Renal pelvis (tissue), 12 donors: ENCODE measurements at places on chromosomes 6 and 20. TPM values are rescaled to one million over a fixed set of nuclear protein-coding genes. Genes with fewer than 3 reads are reported as not detected.

DNA sequence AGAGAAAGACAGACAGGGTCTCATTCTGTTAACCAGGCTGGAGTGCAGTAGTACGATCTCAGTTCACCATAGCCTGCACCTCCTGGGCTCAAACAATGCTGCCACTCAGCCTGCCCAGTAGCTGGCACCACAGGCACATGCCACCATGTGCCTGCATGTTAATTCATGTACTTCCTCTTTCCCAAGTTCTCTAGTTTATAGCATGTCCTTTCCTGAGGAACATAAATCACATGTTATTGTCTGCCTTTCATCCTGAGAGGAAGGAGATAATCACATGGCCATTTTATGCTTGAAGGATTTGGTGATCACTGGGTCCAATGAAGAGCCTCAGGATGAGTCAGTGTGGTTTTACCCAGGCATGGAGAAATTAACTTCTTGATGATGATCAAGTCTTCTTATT, 47.9 kb downstream of the COL11A2 start:
- DNase-seq, result peak; percentile 19

Gene DNAH8
- 0.31 TPM for polyA plus RNA-seq

Gene SUMO4
- polyA plus RNA-seq, result 0.55 TPM

DNA sequence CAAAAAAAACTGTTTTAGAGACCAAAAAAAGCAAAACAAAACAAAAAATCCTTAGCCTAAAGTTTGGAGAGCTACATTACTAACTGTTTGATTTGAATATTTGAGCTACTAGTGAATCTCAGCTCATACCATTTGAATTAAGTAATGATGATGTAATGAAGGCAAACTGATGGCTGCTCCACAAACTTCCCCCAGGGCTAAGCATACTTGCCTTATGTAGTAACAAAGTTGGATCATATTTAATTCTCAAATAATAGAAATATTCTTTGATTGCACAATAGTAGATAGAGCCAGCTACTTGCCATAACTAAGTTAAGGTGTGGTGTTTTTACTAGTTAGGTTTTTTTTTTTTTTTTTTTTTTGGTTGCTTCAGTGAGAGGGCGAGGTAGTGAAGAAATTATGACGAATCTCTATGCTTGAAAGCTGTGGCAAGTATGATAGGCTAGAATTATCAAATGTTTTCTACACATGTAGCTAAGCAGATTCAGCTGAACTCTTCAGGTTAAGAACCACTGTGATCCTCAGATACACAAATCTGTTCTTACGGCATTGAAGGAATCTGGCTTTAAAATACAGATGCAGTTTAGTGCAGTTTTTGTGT, 2.9 kb downstream of the RAB32 start:
- DNase-seq, result no peak

GRCh38 chr6:124203101-124203811, 399.6 kb downstream of the NKAIN2 start:
- no peak for DNase-seq

Gene SLC17A2
- polyA plus RNA-seq, result 0.43 TPM

Gene LRRN4
- 15.1 TPM for polyA plus RNA-seq

- peak; percentile 72 for DNase-seq
Observed at GRCh38 chr20:40848526-40848925, 159.5 kb upstream of the MAFB start.

GRCh38 chr6:111176760-111177099, 89.4 kb downstream of the SLC16A10 start:
- DNase-seq, result no peak

DNA sequence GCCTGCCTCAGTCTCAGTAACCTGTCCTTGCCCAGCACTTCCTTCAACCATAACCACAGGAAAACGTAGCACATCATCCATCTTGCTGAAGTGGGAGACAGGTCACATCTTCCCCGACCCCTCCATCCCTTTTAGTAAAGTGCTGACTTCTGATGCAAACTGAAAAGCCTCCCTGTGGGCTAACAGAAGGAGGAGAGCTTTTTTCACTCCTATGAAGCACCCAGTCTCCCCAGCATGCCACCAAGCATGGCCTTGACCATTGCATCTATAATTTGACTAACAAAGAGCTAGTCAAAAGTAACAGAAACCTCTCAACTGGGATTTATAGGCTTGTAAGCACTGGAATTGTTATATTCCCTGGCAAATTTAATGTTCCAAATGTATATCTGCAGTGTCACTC, 288.9 kb upstream of the IRAK1BP1 start:
- DNase-seq, result no peak

Gene PTK6
- 1.2 TPM for polyA plus RNA-seq

- peak; percentile 65 for DNase-seq
Observed at GRCh38 chr6:34055223-34055933, 90.5 kb downstream of the GRM4 start.

Gene KIF25
- 0.25 TPM for polyA plus RNA-seq

Gene IRF4
- 0.36 TPM for polyA plus RNA-seq

DNA sequence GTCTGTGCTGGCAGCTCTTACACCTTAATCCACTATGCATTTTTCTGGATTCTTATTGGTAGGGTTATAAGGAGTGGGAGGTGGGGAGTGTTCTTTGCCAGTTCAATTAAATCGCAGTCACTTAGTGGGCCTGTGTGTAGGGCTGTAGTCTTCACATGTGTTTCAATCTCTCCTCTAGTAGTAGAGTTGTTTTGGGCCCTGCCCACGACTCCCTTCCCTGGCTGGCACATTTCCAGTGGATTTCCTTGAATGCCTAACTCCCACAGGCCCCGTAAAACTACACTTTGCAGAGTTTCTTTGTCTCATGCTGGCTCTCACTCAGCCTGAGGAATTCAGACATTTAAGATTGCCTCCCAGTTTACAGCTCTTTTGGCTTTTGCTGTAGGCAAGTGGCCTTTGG, 414.0 kb upstream of the OPRM1 start:
- DNase-seq, result peak; percentile 69

DNA sequence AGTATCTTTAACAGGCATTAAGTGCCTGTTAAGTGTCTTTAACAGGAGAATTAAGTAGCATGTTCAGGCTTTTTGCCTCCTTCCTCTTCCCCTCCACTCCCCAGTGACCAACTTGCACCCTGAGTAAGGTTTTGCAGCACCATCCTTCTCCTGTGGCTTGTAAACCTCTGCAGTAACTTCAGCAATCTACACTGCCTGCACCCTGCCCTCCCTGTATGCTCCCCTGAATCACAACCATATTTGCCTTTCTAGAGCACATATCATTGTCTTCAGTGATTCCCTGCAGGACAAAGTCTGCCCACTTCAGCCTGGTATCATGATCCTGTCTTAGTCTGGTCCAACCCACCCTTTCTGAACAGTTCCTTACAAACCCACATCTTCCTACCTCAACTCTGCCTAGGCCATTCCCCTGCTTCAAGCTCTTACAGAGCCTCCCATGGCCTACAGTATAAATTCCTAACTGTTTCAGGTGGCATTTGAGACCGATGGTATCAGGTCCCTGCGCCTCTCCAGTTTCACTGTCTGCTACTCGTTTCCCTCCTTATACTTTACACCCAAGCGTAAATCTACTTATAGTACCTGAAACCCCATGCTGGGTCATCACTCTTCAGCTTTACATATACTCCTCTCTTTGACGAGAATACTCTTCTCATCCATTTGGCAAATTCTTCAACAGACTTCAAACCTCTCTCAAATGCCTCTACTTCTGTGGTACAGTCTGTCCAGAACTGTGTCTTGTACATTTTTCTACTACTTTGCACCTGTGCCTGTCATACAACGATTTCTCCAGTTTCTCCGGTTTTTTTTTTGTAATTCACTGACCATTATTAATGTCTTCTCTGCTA, 69.8 kb downstream of the ZHX3 start:
- DNase-seq, result no peak
